ENCODE measurements at places on chromosomes 6 and 20.
A peak's percentile ranks its signal among the peaks of the same experiment; 100 is the strongest.

DNA sequence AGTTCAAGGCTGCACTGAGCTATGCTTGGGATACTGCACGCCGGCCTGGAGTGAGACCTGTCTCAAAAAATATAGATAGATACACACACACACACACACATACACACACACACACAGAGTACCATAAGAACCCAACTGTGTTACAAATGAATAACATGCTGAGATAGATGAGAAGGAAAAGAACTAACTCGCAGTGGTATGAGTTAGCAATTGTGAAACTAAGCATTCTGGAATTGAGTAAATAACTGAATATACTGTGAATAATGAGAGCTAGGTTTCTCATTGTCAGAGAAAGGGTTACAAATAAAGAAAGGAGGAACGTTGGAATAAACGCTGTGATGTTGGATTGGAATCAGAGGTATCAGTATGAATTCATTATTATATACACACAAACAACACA is 14.6 kb upstream of the FAXC start:
- H3K27ac ChIP-seq, result no peak overlapping the region
- H3K36me3 ChIP-seq, result no peaks in the 10 kb centered on the region
- no peaks in the 10 kb centered on the region for H3K4me1 ChIP-seq

DNA sequence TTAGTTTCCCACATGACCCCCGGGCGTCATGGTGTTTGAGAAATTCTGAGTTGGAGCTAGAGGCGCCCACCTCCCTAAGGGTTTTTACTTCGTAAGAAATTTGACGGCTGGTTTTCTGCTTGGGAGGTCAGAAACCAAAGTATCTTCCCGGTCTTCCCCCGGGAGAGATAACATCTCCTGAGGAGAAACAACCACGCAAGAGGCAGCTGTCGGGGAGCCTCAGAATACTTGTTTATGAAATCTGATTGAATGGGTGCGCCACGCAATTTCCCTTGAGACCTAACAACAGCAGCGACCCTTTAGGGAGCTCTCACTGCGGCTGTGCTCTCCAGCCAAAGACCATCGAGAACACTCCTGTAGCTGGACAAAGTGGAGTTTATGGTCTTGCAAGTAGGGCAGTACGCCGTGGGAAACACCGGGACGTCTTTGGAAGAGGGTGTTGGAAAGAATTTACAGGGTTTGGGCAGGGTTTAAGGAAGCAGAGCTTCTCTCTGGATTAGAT is 608 bp upstream of the EIF2S2 start:
- H3K27me3 ChIP-seq, result no peaks in the 10 kb centered on the region
- H3K36me3 ChIP-seq, result no peaks in the 10 kb centered on the region
- no peak for DNase-seq
- H3K27ac ChIP-seq, result peak overlapping the region; percentile 97
- H3K4me1 ChIP-seq, result peaks cover 37% of the 10 kb centered on the region
- H3K4me3 ChIP-seq, result peak overlapping the region; percentile 88

GRCh38 chr6:36610041-36610955 is 16.1 kb downstream of the SRSF3 start:
- no peak overlapping the region for H3K4me3 ChIP-seq
- peak; percentile 36 for DNase-seq
- H3K27me3 ChIP-seq, result no peaks in the 10 kb centered on the region
- no peak overlapping the region for H3K27ac ChIP-seq
- H3K4me1 ChIP-seq, result peaks cover 34% of the 10 kb centered on the region

DNA sequence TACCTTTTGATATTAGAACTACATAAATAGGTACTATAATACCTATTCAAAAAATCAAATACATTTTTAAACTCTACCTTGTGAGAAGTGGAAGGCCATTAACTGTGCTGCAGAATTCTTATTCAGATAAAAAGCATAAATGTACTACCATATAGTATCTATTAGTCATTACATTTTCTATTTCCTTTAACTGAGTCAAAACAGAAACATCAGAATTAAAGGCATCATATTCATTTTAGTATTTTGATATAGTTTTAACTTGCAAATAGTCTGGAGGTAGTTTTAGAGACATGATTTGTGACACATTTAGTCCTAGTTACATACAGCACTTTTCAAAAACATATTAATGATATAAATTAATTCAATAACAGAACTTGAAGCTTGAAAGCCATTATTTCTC is 39.9 kb upstream of the TAB2 start:
- H3K4me1 ChIP-seq, result no peaks in the 10 kb centered on the region
- H3K4me3 ChIP-seq, result no peak overlapping the region
- no peaks in the 10 kb centered on the region for H3K27me3 ChIP-seq
- H3K27ac ChIP-seq, result no peak overlapping the region

GRCh38 chr6:1244941-1245340 is 67.0 kb upstream of the FOXQ1 start:
- H3K4me3 ChIP-seq, result no peak overlapping the region
- H3K27ac ChIP-seq, result no peak overlapping the region
- H3K27me3 ChIP-seq, result no peaks in the 10 kb centered on the region
- no peaks in the 10 kb centered on the region for H3K36me3 ChIP-seq
- no peak for DNase-seq

GRCh38 chr20:51387125-51387875 is 155.2 kb downstream of the NFATC2 start:
- no peaks in the 10 kb centered on the region for H3K27me3 ChIP-seq
- no peak overlapping the region for H3K4me3 ChIP-seq
- no peak for DNase-seq
- H3K4me1 ChIP-seq, result peaks cover 27% of the 10 kb centered on the region
- H3K27ac ChIP-seq, result no peak overlapping the region
- no peaks in the 10 kb centered on the region for H3K36me3 ChIP-seq

- no peak overlapping the region for H3K27ac ChIP-seq
- H3K27me3 ChIP-seq, result no peaks in the 10 kb centered on the region
- no peak overlapping the region for H3K4me3 ChIP-seq
Measured at GRCh38 chr20:54118220-54119001, 48.0 kb upstream of the BCAS1 start.

DNA sequence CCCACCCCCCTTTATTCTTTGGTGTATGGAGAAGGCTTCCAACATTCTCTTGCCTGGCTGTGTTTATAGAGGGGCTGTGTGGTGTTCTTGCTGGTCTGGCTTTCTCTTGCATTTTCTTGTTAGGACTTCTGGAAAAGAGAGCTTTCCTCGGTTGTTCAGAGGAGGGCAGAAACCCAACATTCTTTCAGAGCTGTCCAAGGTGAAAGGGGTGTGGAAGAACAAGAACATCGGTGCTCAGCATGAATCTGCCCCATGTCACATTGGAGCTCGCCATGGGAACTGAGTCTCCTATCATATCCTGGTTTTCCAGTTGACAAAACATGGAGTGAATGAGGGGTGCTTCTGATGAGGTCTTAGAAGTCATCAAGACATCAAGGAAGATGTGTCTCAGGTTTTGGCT is 281.8 kb downstream of the RNF144B start:
- H3K27me3 ChIP-seq, result no peaks in the 10 kb centered on the region
- no peak for DNase-seq

GRCh38 chr6:513961-514360 is 122.4 kb downstream of the IRF4 start:
- no peaks in the 10 kb centered on the region for H3K27me3 ChIP-seq
- H3K27ac ChIP-seq, result no peak overlapping the region
- H3K36me3 ChIP-seq, result peaks cover 3% of the 10 kb centered on the region

DNA sequence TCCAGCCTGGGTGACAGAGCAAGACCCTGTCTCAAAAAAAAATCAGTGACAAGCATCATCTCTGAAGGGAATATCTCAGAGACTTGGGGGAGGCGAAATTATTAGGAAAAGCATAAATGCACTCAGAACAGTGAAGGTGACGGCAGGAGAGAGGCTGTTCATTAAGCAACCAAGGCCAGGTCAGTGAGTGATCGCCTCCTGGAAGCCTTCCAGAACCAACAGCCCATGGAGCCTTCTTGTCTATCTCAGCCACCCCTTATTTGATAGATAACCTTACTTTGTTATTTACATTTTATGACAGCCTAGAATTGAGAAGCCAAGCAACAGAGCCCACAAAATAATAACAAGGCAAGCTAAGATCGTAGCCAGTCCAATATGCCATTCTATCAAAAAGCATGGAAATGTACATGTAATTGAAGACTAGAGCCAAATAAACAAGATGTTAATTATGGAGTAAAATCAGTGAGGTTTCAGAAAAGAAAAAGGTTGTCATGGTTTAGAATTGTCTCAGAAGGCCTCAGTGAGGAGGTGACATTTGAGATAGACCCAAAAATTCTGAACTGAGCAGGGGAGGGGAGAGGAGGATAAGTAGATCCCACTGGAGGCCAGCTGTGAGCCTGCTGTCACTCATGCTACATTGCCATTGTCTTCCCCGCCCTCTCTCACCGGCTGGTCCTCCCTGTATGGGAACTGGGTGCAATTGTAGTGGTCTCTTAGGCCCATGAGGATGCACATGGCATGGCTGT is 17.8 kb downstream of the BNIP5 start:
- H3K36me3 ChIP-seq, result no peaks in the 10 kb centered on the region
- H3K27ac ChIP-seq, result no peak overlapping the region
- no peaks in the 10 kb centered on the region for H3K27me3 ChIP-seq
- DNase-seq, result no peak
- peaks cover 2% of the 10 kb centered on the region for H3K4me1 ChIP-seq

DNA sequence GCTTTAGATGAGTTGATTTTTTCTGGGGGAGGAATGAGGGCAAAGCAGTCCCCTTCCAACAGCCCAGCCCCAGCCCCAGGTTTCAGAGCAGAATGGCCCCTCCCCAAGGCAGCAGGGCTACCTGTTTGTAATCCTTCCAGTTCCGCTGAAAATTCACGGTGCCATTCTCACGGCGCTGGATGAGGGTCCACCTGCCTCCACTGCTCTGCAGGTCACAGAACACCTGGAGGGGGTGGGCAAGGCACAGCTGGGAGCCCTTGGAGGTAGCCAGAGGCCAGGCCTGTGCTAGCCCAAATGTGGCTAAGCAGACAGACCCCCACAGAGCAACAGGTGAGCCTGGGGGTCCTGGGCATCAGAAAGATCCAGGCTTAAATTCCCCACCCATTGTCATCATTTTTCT is 36.5 kb downstream of the ANGPT4 start:
- no peak for DNase-seq
- peaks cover 3% of the 10 kb centered on the region for H3K27me3 ChIP-seq
- peaks cover under 1% of the 10 kb centered on the region for H3K4me1 ChIP-seq
- no peaks in the 10 kb centered on the region for H3K36me3 ChIP-seq
- no peak overlapping the region for H3K4me3 ChIP-seq

- peak; percentile 64 for DNase-seq
- H3K27me3 ChIP-seq, result peaks cover 41% of the 10 kb centered on the region
- no peaks in the 10 kb centered on the region for H3K36me3 ChIP-seq
- H3K4me3 ChIP-seq, result peak overlapping the region; percentile 50
- peaks cover 12% of the 10 kb centered on the region for H3K4me1 ChIP-seq
- H3K27ac ChIP-seq, result peak overlapping the region; percentile 83
Measured at GRCh38 chr20:49568278-49569151, 578 bp upstream of the PTGIS start.

- peak overlapping the region; percentile 29 for H3K27ac ChIP-seq
- no peak overlapping the region for H3K4me3 ChIP-seq
- peaks cover 7% of the 10 kb centered on the region for H3K36me3 ChIP-seq
- no peak for DNase-seq
Measured at GRCh38 chr20:34579979-34580940, 21.7 kb downstream of the MAP1LC3A start.

GRCh38 chr6:36123270-36124139 is 6.8 kb upstream of the MAPK13 start:
- H3K27me3 ChIP-seq, result no peaks in the 10 kb centered on the region
- DNase-seq, result peak; percentile 89
- H3K4me1 ChIP-seq, result peaks cover 36% of the 10 kb centered on the region

GRCh38 chr20:14232650-14233049 is 104.8 kb downstream of the FLRT3 start:
- H3K27ac ChIP-seq, result no peak overlapping the region
- no peaks in the 10 kb centered on the region for H3K27me3 ChIP-seq
- no peak overlapping the region for H3K4me3 ChIP-seq
- no peaks in the 10 kb centered on the region for H3K36me3 ChIP-seq

- no peaks in the 10 kb centered on the region for H3K27me3 ChIP-seq
- H3K4me3 ChIP-seq, result no peak overlapping the region
- no peak for DNase-seq
- H3K4me1 ChIP-seq, result peaks cover 10% of the 10 kb centered on the region
- H3K36me3 ChIP-seq, result no peaks in the 10 kb centered on the region
Measured at GRCh38 chr6:161227004-161227960, 46.6 kb downstream of the AGPAT4 start.

DNA sequence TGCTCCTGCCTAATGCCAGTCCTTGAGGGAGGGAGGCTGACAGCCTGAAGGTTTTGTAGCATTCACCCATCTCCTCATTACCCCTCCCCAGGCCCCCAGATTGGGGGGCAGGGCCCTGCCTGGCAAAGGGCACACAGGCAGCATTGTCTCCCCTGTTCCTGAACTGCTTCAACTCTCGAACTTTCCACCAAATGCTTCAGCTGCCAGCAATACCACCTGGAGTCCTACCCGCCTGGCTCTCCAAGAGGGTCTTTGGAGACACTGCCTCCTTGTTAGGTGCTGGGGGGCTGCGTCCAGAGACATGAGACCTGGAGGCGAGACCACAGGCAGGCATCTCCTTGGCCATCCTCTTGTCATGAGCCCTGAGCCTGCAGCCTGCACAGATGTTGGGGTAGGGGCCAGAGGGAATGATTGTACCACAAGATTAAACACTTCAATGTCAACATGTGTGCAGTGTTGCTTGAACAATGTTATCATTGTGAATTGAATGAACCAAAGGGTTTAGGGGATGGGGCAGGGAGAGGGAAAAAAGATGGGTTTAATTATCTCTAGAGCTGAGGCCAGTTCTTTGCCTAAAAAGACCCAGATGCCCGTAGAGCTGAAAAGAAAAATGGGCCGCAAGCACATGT is 25.0 kb downstream of the BMP7 start:
- H3K27ac ChIP-seq, result no peak overlapping the region
- H3K36me3 ChIP-seq, result no peaks in the 10 kb centered on the region
- no peak for DNase-seq
- peaks cover 1% of the 10 kb centered on the region for H3K27me3 ChIP-seq

- peaks cover 3% of the 10 kb centered on the region for H3K27me3 ChIP-seq
- no peak overlapping the region for H3K4me3 ChIP-seq
- H3K4me1 ChIP-seq, result peaks cover 31% of the 10 kb centered on the region
- DNase-seq, result no peak
Measured at GRCh38 chr20:3749689-3750531, 17.4 kb downstream of the HSPA12B start.

GRCh38 chr6:170294813-170295509 is 4.1 kb upstream of the DLL1 start:
- peaks cover 56% of the 10 kb centered on the region for H3K4me1 ChIP-seq
- H3K36me3 ChIP-seq, result no peaks in the 10 kb centered on the region
- H3K4me3 ChIP-seq, result peak overlapping the region; percentile 57
- no peak overlapping the region for H3K27ac ChIP-seq
- peaks cover 37% of the 10 kb centered on the region for H3K27me3 ChIP-seq
- no peak for DNase-seq

All from suprapubic skin (tissue), 4 donors.